ENCODE measurements at places on chromosomes 5 and 9. TPM values are rescaled to one million over a fixed set of nuclear protein-coding genes. Genes with fewer than 3 reads are reported as not detected.
A peak's percentile ranks its signal among the peaks of the same experiment; 100 is the strongest.

GRCh38 chr5:160938532-160938931 is 86.5 kb upstream of the ATP10B start:
- no peak overlapping the region for H3K27ac ChIP-seq
- H3K36me3 ChIP-seq = no peaks in the 10 kb centered on the region
- no peak overlapping the region for H3K4me3 ChIP-seq
- no peaks in the 10 kb centered on the region for H3K4me1 ChIP-seq
- H3K27me3 ChIP-seq = no peaks in the 10 kb centered on the region
- no peak for DNase-seq

DNA sequence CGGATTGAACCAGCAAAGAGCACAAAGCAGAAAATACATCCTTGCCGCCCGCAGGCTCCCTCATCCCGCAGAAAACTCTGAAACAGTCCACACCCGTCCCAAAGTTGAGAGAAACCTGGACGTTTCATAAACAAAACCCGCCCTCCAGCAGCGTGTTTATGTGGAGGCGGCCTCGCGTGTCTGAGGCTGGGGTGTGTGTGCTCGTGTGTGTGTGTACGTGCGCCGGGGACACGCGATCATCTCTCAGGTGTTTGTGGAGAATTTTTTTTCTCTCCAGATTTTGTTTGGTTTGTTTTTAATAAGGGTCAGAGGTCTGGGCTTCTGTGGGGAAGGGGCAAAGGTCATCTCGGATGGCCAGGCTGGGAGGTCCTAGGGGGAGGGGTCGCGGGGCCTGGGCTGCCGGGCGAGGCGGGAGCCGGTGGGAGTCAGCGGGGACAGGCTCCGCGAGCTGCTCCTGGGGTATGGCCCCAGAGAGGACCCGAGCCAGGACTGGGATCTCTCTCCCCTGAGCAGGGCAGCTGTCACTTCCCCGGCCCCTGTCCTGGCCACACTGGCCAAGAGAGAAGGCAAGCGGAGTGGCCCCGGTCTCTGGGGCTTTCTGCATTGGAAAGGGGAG is 206.4 kb downstream of the C9orf50 start:
- DNase-seq = no peak
- no peak overlapping the region for H3K4me3 ChIP-seq
- H3K36me3 ChIP-seq = no peaks in the 10 kb centered on the region
- peak overlapping the region; percentile 95 for H3K27ac ChIP-seq
- H3K27me3 ChIP-seq = no peaks in the 10 kb centered on the region

GRCh38 chr9:72687331-72687730 is 165.9 kb downstream of the TMC1 start:
- DNase-seq = no peak
- H3K4me3 ChIP-seq = no peak overlapping the region
- no peak overlapping the region for H3K27ac ChIP-seq
- no peaks in the 10 kb centered on the region for H3K27me3 ChIP-seq
- H3K4me1 ChIP-seq = no peaks in the 10 kb centered on the region

DNA sequence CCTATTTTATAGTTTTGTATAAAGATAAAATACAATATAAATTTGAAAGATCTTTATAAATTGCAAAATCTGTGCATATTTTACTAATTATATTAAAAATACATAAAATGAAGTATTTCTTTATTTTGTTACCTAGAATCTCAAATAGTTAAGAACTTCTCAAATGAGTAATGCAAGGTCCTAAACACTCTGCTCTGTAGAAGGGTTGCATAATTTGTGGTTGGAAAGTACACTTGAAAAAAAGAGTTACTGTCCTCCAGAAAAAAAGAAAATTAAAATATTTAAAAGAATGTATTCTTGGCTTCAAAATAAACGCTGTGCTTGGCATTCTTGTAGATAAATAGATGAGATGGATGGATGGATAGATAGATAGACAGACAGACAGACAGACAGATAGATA is 428.8 kb upstream of the CDH6 start:
- H3K4me3 ChIP-seq = no peak overlapping the region
- no peaks in the 10 kb centered on the region for H3K36me3 ChIP-seq
- DNase-seq = no peak

DNA sequence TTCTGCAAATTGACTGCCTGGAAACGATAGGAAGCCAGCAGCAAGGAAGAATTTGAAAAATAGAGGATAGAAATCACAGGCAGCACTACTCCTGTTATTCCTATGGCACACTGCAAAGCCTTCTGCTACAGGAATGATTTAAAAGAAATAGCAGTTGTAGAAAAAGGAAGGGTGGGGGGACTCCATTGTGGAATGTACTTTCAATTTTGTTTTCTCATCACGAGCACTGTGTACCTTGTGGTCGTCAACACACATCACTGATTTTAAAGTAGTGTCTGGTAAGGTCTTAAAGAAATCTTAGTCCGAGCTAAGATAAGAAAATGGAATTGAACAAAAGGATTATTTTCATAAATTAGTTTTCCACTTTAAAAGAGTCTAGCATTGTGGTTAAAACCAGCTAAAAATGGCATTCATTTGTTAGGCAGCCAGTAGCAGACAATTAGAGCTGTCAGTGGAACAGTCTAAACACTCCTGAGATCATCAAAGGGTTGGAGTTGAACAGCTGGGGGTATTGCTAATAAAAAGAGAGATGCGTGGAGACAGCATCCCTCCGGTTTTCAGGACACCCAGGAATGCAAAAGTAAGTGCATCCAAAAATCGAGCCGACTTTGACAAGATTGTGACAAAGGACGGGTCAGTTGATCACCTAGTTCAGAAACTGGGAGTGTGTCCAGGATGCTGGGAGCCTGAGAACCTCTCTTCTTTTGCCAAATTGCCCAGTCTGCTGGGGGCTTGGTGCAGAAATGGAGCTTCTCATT is 97.8 kb upstream of the WWC1 start:
- peaks cover 2% of the 10 kb centered on the region for H3K27me3 ChIP-seq
- H3K4me3 ChIP-seq = no peak overlapping the region
- DNase-seq = no peak
- H3K27ac ChIP-seq = no peak overlapping the region
- H3K36me3 ChIP-seq = no peaks in the 10 kb centered on the region

GRCh38 chr5:159515909-159516415 is 185.7 kb upstream of the IL12B start:
- DNase-seq = peak; percentile 70
- no peak overlapping the region for H3K4me3 ChIP-seq
- H3K27me3 ChIP-seq = no peaks in the 10 kb centered on the region
- no peak overlapping the region for H3K27ac ChIP-seq
- peaks cover 3% of the 10 kb centered on the region for H3K4me1 ChIP-seq
- no peaks in the 10 kb centered on the region for H3K36me3 ChIP-seq

GRCh38 chr5:180099733-180100611 is 28.4 kb upstream of the RNF130 start:
- H3K4me3 ChIP-seq = no peak overlapping the region
- no peak for DNase-seq
- no peak overlapping the region for H3K27ac ChIP-seq
- no peaks in the 10 kb centered on the region for H3K27me3 ChIP-seq

DNA sequence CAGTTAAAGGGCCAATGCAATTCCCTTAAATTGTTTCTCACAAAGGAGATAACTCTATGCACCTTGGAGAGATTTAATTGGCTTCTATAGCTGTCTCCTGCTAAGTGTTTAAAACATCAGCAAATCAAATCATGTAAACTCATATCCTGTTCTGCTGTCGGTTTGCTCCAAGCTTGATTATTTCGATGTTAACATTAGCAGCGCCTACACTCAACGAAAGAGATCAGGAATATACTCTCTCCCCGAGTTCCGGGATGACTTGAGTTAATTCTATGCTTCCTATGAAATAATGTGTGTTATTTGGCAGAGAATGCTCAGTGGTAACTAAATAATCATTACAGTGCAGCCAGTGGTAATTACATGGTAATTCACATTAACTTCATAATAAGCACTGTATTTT is 338.6 kb downstream of the EBF1 start:
- H3K4me3 ChIP-seq = no peak overlapping the region
- H3K4me1 ChIP-seq = peaks cover 9% of the 10 kb centered on the region
- DNase-seq = no peak
- no peak overlapping the region for H3K27ac ChIP-seq
- no peaks in the 10 kb centered on the region for H3K36me3 ChIP-seq
- H3K27me3 ChIP-seq = no peaks in the 10 kb centered on the region

- H3K36me3 ChIP-seq = no peaks in the 10 kb centered on the region
- no peaks in the 10 kb centered on the region for H3K4me1 ChIP-seq
- no peak within 1 kb of the TSS for H3K27ac ChIP-seq
- H3K27me3 ChIP-seq = no peaks in the 10 kb centered on the region
Observed at GRCh38 chr9:122527193-122527592, at the start of gene OR1N1. TSS of gene OR1N1 (minus strand) at chr9:122527293. CDS start at chr9:122527293, 0 bp downstream.

DNA sequence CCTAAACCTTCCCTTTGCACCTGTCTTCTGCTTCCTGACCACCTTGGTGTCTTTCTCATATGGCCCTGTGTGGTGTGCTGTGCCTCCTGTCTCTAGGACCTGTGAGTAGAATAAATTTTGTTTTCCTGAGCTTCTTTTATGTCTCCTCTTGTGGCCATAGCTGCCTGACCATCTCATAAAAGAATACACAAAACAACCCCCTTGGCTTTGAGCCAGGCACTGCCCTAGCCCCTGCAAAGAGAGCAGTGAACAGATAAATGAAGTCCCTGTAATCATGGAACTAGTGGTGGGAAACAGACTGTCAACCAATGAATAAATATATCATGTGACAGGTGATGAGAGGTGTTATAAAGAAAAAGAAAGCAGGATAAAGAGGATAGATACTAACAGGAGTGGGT is 485.1 kb downstream of the CSNK1G3 start:
- no peak for DNase-seq
- no peak overlapping the region for H3K4me3 ChIP-seq
- no peak overlapping the region for H3K27ac ChIP-seq
- no peaks in the 10 kb centered on the region for H3K4me1 ChIP-seq

DNA sequence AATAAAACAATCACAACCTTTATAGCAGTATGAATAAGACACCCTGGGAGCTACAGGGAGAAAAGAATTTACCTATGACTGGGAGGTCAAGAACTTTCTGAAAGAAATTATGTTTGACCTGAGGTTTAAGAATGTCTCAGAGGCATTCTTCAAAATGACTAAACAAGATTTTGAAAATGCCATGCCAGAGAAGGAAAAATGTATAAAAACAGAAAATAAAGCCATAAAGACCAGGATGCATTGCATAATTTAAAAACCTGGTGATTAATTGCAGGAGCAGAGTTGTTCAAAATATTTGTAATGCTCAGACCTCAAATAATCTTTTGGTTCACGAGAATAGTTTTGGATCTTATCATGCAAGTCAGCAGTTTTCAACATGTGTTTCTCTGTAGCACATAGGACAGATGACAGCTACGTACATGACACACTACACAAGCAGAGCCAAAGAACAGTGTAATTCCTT is 954.7 kb upstream of the ARRDC3 start:
- H3K4me1 ChIP-seq = no peaks in the 10 kb centered on the region
- no peak overlapping the region for H3K27ac ChIP-seq
- DNase-seq = no peak
- no peaks in the 10 kb centered on the region for H3K36me3 ChIP-seq
- no peak overlapping the region for H3K4me3 ChIP-seq

GRCh38 chr9:110575945-110576344 is 3.6 kb downstream of the SVEP1 start:
- no peaks in the 10 kb centered on the region for H3K36me3 ChIP-seq
- H3K27ac ChIP-seq = no peak overlapping the region
- DNase-seq = no peak
- no peak overlapping the region for H3K4me3 ChIP-seq

DNA sequence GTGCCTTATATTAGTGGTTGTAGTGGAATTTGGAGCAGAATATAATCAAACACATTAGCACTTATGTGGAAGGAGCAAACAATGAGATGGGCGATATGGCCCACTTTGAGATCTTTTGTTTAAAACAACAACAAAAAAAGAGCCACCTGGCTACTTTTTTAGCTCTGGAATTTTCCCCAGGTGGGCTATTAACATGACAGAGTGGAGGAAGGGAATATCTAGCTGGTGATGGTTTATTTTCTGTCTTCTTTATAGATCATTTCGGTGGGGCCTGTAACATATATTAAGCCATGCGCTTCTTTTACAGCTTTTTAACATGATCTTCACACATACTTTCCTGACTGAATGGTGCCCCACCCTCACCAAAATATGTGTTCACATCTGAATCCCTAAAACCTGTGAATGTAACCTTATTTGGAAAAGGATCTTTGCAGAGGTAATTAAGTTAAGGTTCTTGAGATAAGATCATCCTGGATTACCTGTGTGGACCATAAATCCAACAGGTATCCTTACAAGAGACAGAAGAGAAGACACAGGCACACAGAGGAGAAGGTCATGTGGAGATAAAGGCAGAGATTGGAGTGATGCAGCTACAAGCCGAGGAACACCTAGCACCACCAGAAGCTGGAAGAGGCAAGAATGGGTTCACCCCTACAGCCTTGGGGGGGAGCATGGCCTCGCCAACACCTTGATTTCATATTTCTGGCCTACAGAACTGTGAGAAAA is 16.6 kb upstream of the ENTREP1 start:
- no peaks in the 10 kb centered on the region for H3K36me3 ChIP-seq
- peaks cover 2% of the 10 kb centered on the region for H3K4me1 ChIP-seq
- no peak for DNase-seq

GRCh38 chr5:65144136-65144871 is 337.4 kb downstream of the ADAMTS6 start:
- DNase-seq = no peak
- H3K4me1 ChIP-seq = no peaks in the 10 kb centered on the region
- no peak overlapping the region for H3K27ac ChIP-seq
- no peaks in the 10 kb centered on the region for H3K36me3 ChIP-seq
- H3K27me3 ChIP-seq = no peaks in the 10 kb centered on the region

DNA sequence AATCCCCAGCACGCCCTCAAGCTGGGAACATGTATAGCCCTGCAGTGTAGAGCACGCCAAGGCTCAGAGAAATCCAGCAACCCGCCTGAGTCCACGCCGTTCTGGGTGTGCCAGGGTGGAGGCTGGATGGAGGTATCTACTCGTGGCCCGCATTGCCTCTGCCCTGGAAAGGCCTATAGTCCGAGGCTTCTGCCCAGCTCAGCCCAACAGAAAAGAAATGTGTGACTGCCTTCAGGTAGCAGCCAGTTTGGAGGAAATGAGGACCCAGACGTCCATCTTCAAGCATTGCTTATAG is 18.2 kb downstream of the S1PR3 start:
- no peak for DNase-seq
- no peaks in the 10 kb centered on the region for H3K4me1 ChIP-seq
- H3K27ac ChIP-seq = no peak overlapping the region

- H3K4me1 ChIP-seq = no peaks in the 10 kb centered on the region
- no peak overlapping the region for H3K27ac ChIP-seq
- no peaks in the 10 kb centered on the region for H3K36me3 ChIP-seq
- no peak overlapping the region for H3K4me3 ChIP-seq
- DNase-seq = no peak
Observed at GRCh38 chr9:129124506-129125069, 13.4 kb downstream of the PTPA start.

Gene PRR16
- total RNA-seq = 10.5 TPM

Gene NANS
- 40.8 TPM for total RNA-seq

Gene GARIN3
- total RNA-seq = not detected

Gene GOLM1
- 29.4 TPM for total RNA-seq

Gene DOCK8
- total RNA-seq = 42.8 TPM

Gene BTNL8
- 0.30 TPM for total RNA-seq

Gene JADE2
- 60.3 TPM for total RNA-seq

Gene GBA2
- 83.9 TPM for total RNA-seq

Gene SLC28A3
- total RNA-seq = 0.10 TPM
